Gastrocnemius medialis (tissue), 4 donors: ENCODE measurements at places on chromosomes 11 and 22. TPM values are rescaled to one million over a fixed set of nuclear protein-coding genes. Genes with fewer than 3 reads are reported as not detected.

The IL18 gene
- 11.7 TPM for total RNA-seq

The NRIP3 gene
- total RNA-seq = 1.1 TPM

The GPHA2 gene
- not detected for total RNA-seq

The RIC3 gene
- 2.2 TPM for total RNA-seq

The ANO5 gene
- total RNA-seq = 18.8 TPM

The MMP13 gene
- not detected for total RNA-seq

The OR8J1 gene
- not detected for total RNA-seq

The C11orf91 gene
- not detected for total RNA-seq

GRCh38 chr11:103948187-103948763 lies 88.2 kb upstream of the DDI1 start:
- no peak for DNase-seq

GRCh38 chr11:34454308-34455032 lies 15.7 kb downstream of the CAT start:
- no peak for DNase-seq

DNA sequence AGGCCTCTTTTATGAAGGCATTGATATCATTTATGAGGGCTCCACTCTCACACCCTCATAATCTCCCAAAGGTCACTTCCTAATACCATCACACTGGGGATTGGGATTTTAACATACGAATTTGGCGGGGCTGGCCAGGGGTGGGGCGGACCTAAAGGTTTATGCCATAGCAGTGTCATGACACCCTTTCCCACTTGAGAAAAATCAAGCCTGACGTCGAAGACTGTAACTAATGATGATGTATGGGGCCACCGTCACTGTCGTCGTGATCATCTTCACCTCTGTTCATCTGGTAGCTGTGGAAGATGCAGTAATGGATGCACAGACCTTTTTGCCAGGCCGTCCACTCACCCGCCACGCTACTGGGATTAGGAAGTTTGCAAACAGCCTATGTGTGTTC lies 912.1 kb downstream of the TBC1D22A start:
- no peak for DNase-seq

DNA sequence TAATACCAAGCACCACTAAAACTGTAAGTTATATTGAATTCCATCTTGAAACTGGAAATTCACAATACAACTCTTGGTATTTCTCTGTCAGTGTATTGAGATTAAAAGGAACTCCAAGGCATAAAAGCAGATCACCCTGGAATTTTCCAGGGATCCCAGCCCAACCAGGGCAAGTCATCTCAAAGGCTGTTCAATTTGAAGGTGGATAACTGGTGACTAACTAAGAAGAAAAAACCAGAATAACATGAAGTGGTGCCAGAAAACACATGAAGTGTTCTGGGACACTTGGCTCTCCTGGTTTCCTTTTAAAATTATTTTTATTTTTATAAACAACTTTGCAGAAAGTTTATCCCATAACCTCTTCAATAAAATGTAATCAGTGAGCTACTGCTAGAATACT lies 7.8 kb upstream of the BMAL1 start:
- DNase-seq = no peak

DNA sequence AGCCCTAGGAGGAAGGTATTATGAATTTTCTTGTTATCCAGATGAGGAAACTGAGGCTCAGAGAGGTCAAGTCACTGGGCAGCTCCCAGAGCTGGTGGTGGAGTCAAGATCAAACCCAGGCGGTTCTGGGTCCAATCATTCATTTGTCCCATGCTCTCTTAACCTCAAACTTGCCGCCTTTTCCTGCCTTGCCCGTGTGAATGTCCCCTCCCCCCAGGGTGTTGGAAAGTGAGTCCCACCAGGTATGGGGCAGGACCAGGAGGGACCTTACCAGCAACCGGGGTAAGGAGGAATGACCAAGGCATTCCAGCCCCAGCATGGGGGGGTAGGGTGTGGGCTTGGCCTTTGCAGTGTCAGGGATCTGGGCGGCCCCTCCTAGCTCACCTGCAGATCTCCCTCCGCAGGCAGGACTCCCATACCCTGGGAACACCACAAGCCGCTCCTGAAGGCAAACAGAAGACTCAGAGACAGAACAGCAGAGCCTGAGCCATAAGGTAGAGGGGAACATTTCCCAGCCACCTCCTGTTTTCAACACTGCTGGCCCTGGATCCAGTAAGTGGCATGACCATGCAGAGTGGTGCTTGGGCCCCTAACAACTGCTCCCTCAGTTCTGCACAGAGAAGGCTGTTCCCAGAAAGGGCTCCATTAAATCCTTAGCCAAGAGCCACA lies 41.2 kb upstream of the SYT7 start:
- DNase-seq = no peak

GRCh38 chr22:25853501-25854284 lies 111.7 kb downstream of the MYO18B start:
- DNase-seq = no peak

GRCh38 chr11:44306052-44306917 lies 3.7 kb downstream of the ALX4 start:
- DNase-seq = no peak

DNA sequence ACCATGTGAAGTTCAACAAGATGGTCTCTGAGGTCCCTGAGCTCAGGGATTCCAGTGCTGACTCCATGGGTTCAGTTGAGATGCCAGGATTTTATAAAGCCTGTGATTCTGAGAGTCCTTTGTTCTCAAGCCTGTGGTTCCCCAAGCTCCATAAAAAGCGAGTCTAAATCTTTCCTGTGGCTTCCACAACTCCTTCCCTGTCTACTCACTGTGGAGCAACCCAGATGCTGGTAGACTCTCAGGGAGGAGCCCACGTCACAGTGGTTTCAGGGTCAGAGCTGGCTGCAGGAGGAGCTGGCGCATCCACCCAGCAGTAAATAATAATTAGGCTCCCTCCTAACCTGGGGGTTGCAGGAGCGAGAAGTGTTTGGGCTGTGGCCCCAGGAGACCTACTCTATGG lies 2.0 kb upstream of the RELT start:
- no peak for DNase-seq

DNA sequence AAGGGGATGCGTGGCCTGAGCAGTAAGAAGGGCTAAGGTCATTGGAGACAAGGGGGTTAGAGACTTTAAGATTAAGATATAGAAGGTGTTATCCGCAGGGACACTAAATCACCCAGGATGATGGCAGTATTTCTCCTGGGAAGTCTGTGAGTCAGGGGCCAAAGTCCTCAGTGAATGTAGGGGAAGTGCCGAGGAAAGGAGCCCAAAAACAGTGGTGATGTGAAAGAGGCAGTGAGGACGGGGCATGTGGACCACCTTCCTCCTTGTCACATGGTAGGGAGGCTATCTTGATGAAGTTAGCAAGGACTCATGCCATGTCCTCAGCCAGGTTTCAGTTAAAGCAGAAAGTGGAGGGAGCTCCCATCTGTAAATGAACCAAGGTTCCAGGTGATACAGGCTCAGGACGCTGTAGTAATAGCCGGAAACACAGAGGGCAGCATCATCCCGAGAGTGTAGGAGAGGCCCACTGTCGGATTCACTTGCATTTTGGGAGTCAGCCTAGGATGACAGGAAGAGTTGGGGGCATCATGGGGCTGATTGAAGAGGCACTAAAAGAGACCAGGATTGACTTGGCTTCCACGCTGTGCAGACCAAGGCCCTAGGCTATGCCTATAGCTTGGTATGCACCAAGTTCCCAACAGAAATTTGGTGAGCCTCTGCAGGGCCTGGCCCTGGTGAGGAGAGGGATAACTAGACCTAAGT lies 33.5 kb downstream of the WEE1 start:
- no peak for DNase-seq

GRCh38 chr11:64723907-64724862 lies 1.2 kb upstream of the NRXN2 start:
- no peak for DNase-seq

DNA sequence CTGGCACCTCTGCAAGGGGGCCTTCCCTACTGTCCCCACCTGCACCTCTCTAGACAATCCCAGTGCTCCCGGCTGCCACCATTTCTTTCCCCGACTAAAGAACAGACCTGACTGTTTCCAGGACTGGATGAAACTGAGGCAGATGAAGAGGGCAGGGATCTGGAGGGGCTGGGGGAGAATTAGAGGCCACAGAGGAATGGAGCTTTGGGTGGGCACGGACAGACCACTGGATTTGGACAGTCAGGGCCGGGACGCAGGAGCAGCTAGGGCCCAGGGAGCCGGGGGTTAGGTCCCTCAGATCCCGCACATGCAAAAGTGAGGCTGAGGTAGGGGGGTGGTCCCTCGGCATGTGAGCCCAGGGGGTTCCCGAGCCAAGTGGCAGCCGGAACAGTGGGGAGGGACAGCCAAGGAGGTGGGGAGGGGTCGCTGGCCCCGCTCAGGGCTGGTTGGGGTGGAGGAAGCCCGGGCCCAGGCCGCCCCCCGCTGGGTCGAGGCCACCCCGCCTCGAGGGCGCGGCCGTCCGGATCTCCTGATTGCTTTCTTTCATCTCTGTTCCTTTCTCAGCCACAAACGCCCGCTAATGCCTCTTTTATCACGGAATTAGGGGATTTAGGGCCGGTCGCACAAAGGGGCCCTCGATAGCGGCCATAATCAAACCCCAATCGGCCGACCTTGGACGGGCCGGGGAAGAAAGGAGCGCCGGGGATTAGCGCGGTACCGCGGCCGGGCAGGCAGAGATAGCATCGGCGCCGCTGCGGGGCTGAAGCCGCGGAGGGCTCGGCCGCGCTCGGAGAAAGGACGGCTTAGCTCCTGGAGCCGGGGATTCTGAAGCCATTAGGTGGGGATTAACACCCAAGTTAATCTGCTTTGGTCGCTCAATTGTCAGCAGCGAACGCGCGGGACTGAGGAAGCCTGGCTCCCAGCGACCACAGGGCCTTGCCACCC lies 9.3 kb downstream of the SLC25A1 start:
- no peak for DNase-seq

DNA sequence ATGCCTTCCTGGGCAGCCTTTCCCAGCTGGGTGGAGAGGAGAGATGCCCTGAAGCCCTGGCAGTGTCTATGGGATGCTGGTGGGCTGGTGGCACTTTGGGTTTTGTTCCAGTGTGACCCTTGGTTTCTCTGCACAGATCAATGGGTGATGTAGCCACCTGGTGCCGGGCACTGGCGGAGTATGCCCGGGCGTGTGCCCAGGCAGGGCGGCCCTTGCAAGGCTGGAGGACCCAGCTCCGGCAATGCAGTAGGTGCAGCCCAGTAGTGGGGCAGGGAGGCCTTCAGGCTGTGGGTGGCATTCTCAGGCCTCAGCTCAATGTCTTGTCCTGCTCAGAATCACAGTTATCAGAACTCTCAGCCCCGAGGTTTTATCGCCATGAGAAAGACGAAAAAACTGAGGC lies 11.9 kb downstream of the OTOG start:
- DNase-seq = no peak

DNA sequence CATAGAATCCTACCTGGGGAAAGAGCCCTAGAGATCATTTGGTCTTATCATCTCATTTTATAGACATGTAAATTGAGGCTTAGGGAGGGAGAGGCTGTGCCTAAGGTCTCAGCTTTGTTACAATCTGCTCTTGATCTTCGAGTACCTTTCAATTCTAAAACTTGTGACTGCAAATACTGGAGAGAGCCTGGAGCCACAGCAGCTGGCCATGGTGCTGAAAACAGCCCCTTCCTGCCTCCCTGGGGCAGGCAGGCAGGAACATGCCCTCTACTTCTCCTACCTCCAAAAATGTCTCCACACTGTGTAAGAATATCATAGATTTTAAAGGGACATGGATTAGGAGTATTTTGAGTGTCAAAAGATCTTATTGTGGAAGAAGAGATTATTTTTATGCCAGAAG lies 52.2 kb downstream of the C22orf42 start:
- DNase-seq = no peak

GRCh38 chr11:78465169-78465942 lies 47.7 kb upstream of the GAB2 start:
- no peak for DNase-seq

DNA sequence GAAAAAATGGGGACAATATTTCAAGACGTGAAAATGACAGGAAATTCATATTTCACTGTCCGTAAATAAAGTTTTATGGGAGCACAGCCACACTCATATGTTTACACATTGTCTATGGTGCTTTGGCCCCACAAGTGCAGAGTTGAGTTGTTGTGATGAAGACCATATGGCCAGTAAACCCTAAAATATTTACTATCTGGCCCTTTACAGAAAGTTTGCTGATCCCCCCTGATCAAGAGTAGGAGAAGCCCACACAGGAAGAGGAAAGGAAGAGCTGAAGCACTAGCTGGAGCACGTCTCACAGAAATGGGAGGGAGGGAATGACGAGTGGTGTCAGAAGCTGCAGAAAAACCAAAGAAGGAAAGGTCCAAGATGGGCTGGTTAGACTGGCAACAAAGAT lies 78.8 kb downstream of the TNRC6B start:
- DNase-seq = no peak

- peak; percentile 34 for DNase-seq
These were observed 101.1 kb downstream of the ADAMTS15 start for GRCh38 chr11:130549393-130549999.

GRCh38 chr11:63738720-63739360 lies 29.7 kb downstream of the ZFTA start:
- DNase-seq = peak; percentile 61

- DNase-seq = no peak
These were observed 1.7 kb downstream of the KLHDC7B start for GRCh38 chr22:50547263-50547985.

DNA sequence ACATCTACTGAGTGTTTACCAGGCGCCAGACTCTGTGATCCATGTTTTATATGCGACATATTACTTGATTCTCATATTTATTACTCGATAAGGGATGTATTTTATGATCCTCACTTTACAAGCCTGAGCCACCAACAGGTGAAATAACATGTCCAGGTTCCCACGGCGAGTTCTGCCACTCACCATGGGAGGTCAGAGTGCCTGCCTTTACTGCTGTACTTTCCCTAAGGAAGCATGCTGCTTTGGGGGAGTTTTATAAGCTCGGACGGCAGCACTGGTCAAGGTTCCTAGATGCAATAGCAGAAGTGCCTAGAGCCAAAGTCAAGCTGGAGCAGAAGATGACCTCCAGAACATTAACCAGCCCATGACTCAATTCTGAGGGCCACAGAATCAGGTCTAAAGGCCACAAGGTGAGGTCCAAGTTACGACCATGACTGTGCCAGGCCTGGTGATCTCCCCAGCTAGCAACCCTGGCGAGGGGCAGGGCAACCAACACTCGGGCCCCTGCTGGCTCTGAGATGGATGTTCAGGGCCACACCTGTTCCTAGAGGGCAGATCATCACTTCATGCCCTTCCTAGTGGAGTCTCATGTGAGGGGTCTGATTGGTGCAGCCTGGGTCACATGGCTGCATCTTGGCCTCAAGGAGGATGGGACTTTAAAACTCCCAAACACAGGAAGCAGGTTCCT lies 14.2 kb downstream of the IFT27 start:
- DNase-seq = no peak
